Effector CD8-positive, alpha-beta T cell (primary cell): ENCODE measurements at places on chromosomes 2 and 18.

GRCh38 chr2:28338046-28338817 is 54.4 kb upstream of the FOSL2 start:
- no peak for DNase-seq

DNA sequence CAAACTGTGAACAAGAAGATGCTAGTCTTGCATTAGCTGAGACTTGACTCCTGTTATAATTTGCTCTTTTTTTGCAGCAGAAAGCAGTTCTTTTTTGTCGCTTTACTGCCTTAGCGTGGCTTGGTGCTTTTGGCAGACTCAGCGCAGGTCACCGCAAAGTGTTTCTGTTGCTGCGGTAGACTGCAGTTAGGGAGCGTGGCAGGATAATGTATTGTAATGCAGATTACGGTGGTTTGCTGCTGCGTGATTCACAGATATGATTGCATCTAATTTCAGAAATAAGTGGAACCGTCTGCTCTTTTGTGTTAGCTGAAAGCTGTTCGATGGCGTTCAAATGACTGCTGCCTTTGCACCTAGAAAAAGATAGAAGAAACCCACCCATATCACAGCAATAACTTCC is 131.6 kb upstream of the SATB2 start:
- no peak for DNase-seq

- DNase-seq, result no peak
Measured at GRCh38 chr18:49048396-49049020, 97.7 kb upstream of the SMAD7 start.

- no peak for DNase-seq
Measured at GRCh38 chr18:46546111-46546640, 110.8 kb downstream of the LOXHD1 start.

DNA sequence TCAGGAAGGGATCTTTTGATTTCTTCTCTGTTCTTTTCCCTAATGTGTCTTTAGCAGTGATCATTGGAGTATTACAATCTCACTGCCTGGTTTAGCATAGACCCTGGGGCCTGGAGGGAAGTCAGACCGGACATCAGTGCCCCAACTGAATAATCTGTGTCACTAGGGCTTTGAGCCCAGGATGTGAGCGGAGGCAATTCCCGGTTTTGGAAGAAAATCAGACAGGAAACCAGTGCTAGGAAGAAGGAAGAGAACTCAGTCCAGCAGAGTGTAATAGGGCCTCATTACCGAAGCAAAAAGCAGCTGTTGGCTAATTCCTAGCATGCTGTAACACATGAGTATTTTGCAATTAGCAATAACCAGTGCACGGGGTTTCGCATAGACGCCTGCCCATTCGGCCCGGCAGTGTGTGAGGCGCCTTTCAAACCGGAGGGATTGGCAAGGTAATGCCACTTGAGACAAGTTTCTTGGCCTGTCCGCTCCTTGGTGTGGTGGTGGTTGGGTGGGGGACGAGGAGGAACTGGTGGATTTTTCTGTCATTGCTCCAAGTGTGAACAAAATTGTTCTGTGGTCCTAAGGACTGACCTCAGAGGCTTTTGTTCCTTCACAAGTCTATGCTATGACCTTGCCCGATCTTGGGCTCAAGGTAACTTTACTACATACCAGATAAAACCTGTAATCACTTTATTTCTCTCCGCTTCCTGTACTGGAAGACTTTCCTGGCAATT is 2.8 kb downstream of the FOSL2 start:
- DNase-seq, result no peak

DNA sequence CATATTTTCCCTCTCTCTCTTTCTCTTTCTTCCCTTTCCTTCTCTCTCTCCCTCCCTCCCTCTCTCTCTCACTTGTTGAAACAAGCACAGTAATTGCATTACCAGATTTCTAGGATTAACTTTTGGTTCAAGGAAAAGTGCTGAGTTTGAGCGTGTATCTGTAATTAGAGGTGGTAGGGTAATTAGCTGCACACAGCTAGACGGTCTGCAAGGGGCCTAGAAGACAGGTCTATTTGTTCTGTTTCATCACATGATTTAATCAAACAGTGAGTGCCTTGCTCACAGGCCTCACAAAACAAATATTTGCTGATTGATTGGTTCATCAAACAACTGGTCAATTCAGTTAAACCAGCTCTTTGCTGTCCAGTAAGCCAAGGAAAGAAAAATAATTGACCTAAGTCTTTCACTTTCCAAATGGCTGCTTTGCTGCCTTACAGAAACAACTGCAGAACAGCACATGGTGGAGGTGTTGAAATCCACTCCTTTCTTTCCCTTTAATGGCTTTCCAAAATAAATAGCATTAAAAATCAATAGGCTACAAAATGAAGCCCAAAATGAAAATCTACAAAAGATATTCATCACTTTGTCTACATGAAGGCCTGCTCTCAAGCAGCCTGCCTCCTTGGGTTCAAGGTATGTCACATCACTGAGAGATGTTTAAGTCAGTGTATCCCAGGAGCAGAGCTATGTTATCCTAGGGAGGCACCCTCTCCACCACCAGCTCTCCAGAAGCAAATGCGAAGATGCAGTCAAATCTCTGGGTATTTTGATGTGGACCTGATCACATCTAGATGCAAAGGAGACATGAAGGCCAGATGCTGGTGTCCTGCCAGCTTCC is 264.4 kb upstream of the SIX2 start:
- DNase-seq, result no peak

DNA sequence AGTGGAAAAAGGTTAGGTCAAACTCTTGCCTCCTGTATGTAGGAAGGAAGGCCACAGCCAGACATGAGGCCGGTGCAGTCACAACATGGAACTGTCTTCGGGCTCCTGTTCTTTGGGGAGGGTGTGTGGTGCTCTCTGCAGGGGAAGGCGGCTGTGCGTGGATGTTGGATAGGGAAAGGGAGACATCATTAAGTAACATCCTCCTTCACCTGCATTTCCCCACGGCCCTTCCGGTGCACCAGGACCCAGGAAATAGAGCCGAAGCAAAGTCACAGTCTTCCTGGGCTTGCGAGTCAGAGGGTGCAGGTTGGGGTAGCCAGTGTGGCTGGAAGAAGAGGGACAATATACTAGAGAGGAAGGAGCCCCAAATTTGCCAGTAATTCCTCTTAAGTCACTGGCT is 78.9 kb upstream of the SMAD7 start:
- no peak for DNase-seq

DNA sequence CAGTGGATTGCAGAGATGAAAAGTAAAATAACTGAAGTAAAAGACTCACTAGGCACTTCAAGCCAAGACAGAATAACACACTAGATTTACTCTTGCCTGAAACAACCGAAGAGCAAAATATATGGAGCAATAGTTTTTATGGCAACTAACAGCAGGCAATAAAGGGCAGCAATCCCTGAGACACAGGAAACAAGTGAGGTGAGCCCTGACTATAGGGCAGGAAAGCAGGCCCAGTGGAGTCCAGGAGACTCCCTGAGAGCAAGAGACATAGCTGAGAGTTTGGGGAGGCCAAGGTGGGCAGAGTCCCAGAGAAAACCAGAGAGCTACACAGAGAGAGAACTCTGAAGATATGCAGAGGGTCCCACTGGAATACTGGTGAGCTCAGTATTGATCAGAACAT is 18.8 kb downstream of the FARSB start:
- no peak for DNase-seq

DNA sequence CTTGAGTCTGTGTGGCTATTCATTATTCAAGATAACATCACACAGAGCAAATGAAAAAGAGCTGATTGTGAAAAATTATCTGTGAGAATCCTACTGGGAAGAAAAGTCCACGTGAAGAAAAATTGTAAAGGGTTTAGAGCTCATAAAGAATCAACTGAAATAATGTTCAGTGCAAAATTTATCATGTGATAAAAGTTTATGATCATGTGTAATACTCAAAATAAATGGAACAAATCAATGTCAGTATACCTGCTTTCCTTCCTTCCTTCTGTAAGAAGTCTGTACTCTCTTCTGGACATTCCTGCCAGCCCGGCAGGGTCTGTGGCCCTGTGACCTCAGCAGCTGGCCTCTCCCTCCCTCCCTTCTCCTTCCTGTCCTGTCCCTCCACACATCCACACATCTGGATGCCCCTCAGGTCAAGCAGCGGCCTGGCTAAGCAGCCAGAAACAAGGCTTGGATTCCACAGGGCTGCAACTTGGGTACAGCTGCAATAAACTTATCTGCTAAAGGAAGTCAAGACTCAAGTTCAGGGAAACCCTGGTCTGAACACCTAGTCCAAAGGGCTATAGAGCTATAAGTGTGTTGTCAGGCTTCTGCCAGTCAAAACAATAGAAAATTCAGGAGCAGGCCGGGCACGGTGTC is 172.1 kb downstream of the MREG start:
- no peak for DNase-seq

- DNase-seq, result no peak
Measured at GRCh38 chr2:240655931-240656886, 26.5 kb downstream of the AQP12B start.

- no peak for DNase-seq
Measured at GRCh38 chr2:10864861-10865636, 46.7 kb upstream of the KCNF1 start.

GRCh38 chr18:36568487-36568886 is 260.3 kb downstream of the TPGS2 start:
- DNase-seq, result no peak

GRCh38 chr2:213281156-213281555 is 3.1 kb upstream of the SPAG16 start:
- no peak for DNase-seq

DNA sequence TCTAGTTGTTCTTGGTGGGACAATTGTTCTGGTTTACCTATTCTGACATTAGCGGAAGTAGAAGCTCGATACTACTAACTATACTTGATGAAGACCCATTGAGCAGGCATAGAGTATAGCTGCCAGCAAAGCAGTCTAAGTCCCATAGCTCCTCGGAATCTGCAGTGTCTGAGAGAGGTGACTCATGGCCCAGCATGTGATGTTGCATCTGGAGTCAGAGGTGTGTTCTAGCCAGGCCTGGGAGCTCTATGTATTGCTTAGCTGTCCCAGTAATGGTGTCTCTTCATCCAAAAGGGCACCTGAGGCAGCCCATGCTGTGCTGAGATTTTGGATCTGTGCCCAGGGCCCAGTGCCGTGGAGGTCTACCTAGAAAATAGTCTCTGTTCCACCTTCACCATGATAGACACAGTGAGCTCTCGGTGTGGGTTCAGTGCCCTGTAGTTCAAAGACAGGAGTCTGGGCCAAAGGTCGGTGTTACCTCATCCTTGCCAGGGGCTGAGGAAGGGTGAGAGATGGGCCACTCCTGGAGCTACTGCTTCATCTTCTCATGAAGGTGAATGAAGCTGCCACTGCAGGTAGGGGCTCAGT is 47.3 kb downstream of the MEX3C start:
- no peak for DNase-seq

GRCh38 chr2:25168256-25169072 is at the start of gene POMC:
TSS of gene POMC (minus strand) at chr2:25168580. CDS start at chr2:25164772, 3,808 bp downstream.
- DNase-seq, result no peak

- no peak for DNase-seq
Measured at GRCh38 chr18:78542204-78542603, 437.4 kb upstream of the SALL3 start.

GRCh38 chr2:222434204-222434603 is 9.9 kb downstream of the SGPP2 start:
- DNase-seq, result no peak

- DNase-seq, result no peak
Measured at GRCh38 chr18:75109319-75109691, 99.6 kb downstream of the PTGR3 start.

DNA sequence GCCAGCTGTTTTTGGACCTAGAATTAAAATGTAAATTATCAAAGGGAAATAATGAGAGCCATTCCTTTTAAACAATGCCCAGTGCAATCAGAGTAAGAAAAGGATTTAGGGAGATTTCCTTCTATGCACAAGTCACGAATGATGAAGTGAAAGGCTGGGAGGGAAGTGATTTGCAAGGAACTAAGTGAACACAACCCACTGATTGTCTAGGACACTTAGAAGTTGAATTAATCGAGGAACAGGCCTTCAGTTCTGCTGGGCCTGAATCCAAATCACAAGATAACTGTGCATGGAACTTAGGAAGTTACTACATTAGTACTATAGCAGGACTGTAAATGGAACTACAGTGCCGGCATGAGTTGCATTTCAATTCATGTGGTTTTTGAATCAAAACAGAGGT is 17.7 kb downstream of the MAP2 start:
- no peak for DNase-seq

- DNase-seq, result no peak
Measured at GRCh38 chr2:74689671-74690070, 35.6 kb downstream of the SEMA4F start.

DNA sequence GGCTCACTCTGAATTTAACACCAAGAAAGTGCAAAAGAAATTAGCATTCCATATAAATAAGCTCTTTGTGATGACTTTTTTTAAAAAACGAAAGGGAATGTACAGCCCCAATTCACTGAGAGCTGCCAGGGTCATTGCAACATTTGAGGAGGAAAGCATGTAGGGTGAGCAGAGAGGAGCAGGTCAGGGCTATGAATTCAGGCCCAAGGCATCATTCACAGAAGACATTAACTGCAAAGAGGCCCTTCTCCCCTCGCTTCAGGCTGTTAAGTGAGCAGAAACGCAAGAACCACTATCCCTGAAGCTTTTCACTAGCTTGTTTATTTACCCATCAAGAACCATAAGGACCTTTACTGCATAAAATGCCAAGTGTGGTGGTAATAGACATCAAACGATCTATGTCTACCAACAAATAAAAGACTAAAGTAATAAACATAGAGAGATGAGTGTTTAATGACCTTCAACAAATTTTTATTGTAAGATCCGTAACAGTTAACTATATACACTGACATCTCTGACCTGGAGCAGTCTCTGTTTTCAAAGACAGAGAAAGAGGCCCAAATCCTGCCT is 333.1 kb upstream of the HNRNPA3 start:
- no peak for DNase-seq

DNA sequence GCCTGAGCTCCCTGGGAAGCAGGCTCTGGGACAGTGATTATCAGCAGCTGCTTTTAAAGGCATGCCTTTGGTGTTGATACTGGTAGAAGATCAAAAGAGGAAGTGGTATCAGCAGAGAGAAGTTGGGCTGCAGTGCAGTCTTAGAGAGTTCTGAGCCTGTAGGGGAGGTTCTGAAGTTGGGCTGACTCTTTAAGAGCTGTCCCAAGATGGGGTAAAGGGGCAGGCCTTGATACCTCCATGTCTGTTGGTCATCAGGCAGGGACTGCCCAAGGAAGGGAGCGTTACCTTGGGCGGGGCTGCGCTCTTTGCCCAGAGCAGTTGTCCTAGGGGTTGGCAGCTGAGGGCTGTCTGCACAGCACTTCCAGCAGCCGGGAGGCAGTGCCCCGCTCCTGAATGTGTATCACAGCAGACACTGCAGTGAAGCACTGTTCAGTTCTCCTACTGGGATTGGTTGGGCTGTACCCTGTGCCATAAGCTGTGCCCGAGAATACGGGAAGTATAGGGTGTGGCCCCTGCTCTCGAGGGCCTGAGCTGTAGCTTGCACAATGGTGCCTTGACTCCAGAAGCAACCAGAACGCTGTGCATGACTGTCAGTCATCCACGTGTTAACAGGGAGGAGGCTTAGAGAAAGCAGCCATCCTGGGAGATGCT is 177.0 kb downstream of the CTIF start:
- no peak for DNase-seq

- no peak for DNase-seq
Measured at GRCh38 chr18:35167332-35167731, 73.5 kb upstream of the ZNF397 start.
